ENCODE measurements at places on chromosomes 13 and 19. TPM values are rescaled to one million over a fixed set of nuclear protein-coding genes. Genes with fewer than 3 reads are reported as not detected.
A peak's percentile ranks its signal among the peaks of the same experiment; 100 is the strongest.

- DNase-seq, result no peak
Measured at GRCh38 chr13:99553033-99553432, 51.8 kb downstream of the TM9SF2 start.

- DNase-seq, result peak; percentile 70
Measured at GRCh38 chr13:94825507-94825906, 113.2 kb upstream of the SOX21 start.

DNA sequence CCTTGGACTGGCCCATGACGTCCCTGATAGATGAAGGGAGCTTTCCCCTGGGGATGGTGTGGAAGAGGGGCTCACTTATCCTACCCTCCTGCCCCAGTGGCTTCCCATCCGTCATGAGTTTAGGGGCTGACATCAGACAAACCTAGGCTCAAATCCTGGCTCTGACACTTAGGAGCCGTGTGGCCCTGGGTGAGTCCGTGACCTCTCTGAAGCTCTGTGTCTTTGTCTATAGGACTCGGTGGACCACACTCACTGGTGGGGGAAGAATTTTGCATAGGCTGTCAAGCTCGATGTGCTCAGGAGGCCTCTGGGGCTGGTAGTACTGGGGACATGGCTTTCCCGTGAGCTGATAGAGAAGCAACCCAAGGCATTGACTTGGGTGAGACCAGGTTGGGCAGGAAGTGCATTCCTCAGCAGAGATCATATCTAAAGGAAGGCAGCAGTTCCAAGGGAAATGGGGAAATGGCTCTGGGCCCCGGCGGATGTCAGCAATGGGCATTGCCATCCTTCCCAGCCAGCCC lies 17.4 kb upstream of the AP1M2 start:
- DNase-seq, result peak; percentile 57

DNA sequence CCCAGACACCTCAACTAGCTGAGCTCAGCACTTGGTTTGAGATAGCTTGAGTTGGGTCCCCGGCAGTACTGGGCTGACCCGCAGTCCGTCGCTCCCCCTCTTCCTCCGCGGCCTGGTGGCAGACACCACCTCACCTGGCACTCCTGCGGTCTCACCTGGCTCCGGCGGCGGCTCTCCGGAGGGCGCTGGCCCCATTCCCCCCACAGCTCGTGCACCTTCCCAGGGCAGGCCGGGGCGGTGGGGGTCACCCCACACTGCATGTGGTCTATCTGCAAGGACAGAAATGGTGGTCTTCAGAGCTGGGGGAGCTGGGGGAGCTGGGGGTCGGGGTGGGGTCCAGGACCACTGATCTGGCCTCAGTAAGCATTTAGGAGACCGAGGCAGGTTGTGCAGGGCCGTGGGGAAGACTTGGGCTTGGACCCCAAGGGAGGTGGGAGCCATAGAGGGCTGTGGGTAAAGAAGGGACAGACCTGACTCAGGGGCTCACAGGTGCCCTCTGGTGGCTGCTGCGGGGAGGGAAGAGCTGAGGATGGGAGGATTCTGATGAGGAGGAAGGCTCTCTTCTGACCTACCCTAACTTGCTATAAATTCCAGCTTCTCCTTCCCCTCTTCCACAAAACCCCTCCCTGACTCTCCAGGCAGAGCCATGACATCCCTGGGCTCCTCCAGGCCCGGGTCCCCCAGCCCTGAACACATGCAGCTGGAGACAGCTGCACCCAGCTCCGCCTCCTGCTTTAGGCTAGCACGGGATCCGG lies 6.7 kb upstream of the PLIN4 start:
- DNase-seq, result peak; percentile 74

DNA sequence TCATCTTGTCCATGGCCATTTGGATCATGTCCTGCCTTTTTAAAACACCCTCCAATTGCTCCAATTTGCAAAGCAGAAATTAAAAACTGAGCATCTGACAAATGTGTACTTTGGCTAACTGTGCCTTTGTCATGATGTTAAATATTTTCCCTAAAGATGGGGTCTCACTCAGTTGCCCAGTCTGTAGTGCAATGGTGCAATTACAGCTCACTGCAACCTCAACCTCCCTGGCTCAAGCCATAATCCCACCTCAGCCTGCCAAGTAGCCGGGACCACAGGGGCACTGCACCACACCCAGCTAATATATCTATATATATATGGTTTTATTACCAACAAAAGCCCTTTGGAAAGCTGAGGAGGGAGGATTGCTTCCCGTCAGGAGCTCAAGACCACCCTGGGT lies 782.7 kb downstream of the UQCRFS1 start:
- DNase-seq, result no peak

Gene C19orf85
- total RNA-seq, result not detected

DNA sequence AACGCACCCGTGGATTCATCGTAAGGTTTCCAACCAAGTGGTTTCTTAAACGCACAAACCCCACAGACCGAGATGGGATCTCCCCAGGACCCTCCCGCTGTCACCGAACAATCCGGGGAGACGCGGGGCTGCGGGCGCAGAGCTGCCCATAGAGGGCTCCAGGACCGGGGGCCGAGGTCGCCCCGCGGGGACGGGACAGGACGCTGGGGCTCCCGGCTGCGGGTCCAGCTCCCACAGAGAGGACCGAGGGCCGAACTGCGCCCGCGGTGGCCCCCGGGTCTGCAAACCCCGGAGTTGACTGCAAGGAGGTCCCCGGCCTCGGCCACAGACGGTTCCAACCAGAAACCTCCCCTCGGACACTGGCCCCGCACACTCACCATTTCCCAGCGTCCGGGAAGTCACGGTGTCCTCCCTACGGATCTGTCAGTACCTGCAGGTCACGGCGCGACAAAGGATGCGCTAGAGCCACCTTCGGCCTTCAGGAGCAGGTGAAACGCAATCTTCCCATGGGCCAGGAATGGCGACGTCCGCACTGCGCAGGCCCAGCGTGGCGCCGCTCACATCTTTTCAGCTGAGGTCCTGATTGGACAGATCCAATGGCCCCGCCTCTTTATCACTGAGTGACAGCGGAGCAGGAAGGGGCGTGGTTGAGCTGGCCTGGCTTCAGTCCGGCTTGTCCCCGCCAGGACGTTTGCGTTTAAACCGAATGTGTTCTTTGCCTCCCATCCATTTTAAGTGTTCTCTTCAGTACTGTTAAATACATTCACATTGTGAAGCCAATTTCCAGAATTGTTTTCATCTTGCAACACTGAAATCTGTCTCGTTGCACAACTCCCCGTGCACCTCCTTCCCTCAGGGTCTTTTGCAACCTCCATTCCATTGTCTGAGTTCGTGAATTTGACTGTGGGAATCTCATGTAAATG lies at the start of gene ZNF14:
TSS of gene ZNF14 (minus strand) at position 534 of the 923 bp plus-strand sequence. CDS start at position 380, 154 bp downstream.
- peak; percentile 94 for DNase-seq

GRCh38 chr19:13796301-13797057 lies 1.2 kb downstream of the ZSWIM4 start:
- DNase-seq, result peak; percentile 81

GRCh38 chr13:21979161-21979806 lies 308.4 kb downstream of the FGF9 start:
- DNase-seq, result no peak

Gene FGF21
- total RNA-seq, result not detected

DNA sequence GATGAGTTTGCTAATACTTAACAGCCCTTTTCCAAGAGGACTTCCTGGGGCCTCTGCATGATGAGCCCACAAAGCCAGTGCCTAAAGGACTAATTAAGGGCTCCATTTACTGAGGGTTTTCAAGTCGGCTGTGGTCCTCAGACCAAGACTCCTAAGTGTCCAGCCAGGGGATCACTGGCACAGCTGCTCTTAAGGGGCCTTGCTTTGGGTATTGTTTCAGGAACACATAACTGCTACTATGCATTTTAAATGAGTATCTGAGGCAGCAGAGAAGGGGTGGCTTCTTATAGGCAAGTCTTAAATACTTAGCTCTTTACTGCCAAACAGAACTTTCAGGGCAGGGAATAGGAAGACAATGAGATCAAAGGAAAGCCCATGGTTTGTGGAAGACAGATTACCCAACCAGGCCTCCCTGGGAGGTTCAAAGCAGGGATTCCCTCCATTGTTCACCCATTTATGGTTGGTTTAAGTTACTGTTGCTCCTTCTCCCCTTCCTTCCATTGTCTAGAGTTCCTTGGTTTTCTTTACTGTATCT lies 61.9 kb downstream of the TNFRSF19 start:
- DNase-seq, result no peak

DNA sequence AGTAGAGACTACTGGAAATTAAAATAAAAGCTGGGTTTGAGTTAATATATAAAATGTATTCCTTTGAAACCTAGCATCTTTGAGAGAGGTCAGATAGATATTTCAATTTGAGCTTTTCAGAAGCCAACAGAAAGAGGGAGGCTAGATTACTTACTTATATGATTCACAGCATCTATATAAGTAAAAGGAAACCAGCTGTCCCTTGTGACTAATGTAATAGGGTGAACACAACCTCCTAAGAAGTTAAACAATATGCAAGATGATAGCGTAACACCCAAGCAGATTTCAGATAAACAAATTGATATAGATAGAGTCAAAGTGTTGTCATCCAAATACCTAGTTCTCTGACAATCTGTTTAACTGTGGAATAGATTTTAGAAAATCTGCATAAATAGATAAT lies 393.5 kb upstream of the GPC6 start:
- DNase-seq, result no peak

DNA sequence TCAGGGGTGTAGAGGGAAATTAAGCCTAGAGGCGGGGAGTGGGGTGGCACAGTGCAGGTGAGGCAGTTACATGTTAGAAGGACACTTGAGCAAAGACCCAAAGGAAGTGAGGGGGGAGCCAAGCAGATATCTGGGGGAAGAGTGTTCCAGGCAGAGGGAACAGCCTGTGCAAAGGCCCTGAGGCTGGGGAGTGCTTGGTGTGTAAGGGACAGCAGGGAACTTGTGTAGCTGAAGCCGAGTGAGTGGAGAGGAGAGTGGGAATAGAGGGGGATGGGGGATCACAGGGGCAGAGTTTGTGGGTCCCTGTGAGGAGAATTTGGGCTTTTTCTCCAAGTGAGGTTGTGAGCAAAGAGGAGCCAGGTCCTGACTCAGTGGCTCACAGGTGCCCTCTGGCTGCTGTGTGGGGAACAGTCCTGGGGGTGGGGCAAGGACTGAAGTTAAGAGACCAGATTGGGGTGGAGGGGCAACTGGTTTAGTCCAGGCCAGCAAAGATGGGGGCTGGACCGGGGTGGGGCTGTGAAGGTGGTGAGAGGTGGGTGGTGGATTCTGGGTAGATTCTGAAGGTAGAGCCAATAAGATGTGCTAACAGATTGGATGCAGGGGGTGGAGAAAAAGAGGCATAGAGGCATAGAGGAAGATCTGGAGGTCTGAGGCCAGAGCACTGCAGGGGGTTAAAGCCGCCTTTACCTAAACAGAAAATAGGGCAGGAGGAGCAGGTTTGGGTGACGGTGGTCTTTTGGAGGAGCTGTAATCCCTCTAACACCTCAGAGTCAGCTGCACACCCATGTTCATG lies 75.3 kb downstream of the CACNA1A start:
- peak; percentile 47 for DNase-seq

DNA sequence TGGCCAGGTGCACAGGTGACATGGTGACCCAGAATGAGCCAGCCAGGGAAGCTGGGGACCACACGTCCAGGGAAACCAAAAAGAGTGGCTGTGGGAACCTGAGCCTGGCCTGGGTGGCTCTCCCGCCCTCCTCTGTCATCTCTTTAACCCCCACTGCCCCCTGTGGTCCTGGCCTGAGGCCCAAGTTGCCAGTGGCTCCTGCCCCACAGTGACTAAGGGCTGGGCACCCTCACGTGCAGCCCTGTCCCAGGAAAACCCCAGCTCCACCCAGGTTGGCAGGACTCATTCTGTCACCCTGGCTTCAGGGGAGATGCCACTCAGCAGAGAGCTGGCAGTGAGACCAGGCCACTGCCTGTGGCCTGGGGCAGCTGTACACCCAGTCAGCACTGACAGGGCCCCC lies 30.6 kb upstream of the ISYNA1 start:
- no peak for DNase-seq

Gene OLFM2
- 2.2 TPM for total RNA-seq

DNA sequence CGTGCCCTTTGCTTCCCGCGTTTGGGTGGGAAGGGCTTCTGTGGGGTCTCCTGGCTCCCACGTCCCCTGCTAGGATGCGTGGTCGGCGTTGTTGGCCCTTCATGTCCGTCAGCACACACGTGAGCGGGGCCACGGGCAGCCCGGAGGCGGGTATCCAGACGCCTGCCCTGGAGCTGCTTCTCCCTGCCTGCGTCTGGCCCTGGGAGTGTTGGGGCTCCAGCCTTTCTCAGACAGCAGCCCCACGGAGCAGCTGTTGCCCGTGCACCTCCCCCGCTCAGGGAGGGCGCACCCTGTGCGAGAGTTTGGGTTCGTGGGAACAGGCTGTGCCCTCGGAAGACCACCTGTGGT lies 14.5 kb downstream of the DAZAP1 start:
- no peak for DNase-seq

Gene NCCRP1
- total RNA-seq, result not detected

Gene SBSN
- total RNA-seq, result not detected

Gene TPP2
- total RNA-seq, result 29.3 TPM

DNA sequence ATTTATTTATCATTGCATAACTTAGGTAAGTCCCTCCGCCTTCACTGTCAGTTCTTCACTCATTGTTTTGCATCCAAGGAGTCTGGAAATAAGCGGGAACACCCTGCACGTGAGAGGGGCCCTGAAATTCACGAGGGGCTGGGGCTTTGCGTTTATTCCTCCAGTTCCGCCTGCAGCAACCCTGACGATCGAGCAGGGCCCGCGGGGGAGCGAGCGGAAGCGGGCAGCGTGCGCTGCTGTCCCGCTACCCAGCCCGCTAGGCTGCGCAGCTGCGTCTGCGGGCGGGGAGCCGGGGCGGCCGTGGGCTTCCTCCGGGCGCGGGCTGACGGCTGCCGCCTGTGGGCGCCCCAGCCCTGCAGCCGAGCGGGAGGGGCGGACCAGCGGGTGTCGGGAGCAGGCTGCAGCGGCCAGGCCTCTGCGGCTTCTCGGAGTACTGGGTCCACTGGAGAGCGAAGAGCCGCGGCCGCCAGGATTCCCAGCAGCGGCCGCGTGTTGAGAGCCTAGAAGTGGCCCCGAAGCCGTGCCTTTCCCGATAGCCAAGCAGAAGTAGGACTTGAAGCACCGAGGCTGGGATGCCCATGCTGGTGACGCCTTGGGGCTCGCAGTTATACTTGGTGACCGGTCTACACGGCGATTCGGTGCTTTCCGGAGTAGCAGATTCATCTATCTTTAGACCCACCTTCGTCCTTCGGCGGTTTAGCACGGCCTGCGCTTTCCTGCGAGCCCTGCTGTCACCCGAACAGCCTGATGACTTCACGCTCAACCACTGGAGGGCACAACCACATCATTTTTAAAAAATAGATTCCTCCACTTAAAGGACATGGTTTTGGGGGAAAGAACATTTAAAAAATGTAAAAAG lies 32.9 kb upstream of the SACS start:
- peak; percentile 82 for DNase-seq

Gene KLHL1
- total RNA-seq, result not detected

Data from Right ventricle myocardium superior (tissue), 1 donor.